Activated CD8-positive, alpha-beta memory T cell treated with anti-CD3 and anti-CD28 coated beads for 48 hours (primary cell): ENCODE measurements at places on chromosomes 4 and X.
A peak's percentile ranks its signal among the peaks of the same experiment; 100 is the strongest.

DNA sequence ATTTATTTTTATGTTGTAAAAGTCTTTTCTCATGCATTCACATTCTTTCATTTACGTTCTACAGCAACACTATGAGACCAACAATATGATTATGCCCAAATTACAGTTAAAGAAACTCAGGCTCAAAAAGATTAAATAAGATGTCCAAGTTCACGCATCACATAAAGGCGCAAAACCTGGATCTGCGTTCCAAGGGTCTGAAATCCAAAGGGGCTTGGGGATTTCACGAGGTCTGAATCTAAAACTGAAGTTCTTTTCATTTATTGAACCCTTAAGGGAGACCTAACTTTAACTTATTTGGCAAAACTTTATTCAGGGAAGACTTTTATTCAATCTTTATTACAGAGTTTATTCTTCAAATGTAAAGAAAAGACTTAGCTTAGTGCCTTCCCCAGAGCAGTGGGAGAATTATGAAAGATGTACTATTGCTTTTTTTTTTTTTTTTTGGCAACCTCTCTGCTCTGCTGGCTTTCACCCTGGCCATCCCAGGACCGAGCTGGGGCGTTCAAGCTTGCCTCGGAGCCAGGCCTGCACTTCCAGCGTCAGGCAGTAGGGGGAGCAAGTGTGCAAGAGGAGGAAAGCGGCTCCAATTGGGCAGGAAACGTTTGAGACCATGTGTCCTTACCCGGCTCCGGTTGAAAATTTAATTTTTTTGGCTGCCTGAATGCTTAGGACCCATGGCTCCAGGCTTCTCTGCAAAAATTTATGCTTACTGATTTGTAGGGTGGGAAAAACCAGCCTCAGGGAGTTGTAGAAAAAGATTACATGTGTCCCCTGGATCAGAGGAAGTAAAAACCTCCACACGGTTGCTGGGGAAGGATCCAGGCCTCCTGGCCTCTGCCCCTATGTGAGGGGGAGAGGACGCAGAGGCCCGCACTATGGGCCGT is 344.3 kb upstream of the KLF3 start:
- DNase-seq: peak; percentile 99

DNA sequence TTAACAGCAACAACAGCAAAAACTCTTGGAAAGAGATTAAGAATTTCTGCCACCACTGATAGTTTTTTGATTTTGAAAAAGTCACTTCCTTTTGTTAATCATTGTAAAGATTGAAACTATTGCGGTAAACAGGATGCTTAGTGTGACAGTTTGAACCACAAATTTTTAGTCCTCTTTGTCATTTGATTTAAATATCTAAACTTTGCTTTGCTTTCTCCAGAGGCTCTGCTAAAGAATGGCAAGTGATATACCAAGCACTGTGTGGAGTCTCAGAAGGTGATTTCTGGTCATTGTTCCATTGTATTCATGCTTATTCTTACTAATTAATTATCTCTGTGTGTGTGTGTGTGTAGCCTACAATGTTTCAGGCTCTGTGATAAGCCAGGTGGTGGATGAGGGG is 155.6 kb downstream of the BMPR1B start:
- DNase-seq: no peak

GRCh38 chr4:16524911-16525554 is 298.8 kb upstream of the TAPT1 start:
- no peak for DNase-seq

GRCh38 chrX:136295380-136295779 is 5.4 kb upstream of the ADGRG4 start:
- no peak for DNase-seq

DNA sequence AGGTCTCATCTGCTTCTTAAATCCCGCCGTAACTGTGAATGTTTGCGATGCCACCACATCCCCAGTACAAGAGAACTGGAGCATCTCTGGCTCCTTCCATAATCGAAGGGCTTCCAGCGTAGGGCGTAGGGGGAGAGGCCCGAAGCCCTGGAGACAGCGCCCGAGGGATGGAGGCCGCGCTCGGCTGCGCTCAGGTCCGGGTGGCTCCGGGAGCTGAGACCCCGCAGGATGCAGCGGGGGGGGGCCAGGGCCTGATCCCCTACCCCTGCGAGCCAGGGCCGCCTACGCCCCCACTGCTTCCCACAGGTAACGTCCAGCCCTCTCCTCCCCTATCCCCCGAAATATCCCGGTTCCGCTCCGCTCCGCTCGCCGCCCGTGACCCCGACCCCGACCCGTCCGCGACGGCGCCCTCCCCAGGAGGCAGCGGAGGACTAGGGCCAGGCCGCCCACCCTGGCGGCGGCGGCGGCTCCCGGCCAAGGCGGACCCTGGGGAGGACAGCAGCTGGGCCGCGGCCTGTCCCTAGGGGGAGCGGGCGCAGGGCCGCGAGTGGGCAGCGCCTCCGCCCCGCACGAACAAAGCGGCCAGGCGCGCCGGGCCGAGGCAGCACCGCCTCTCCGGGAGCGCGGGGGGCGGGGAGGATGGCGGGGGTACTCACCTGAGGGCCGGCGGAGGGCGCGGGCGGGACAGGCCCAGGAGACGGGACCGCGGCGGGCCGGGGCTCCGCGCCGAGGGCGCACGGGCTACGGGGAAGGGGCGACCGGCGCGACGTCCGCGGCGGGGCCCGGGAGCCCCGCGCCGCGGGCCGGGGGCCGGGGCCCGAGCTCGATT is 723 bp downstream of the WDFY3 start:
- no peak for DNase-seq

GRCh38 chr4:72118017-72118416 is 86.2 kb downstream of the NPFFR2 start:
- no peak for DNase-seq

DNA sequence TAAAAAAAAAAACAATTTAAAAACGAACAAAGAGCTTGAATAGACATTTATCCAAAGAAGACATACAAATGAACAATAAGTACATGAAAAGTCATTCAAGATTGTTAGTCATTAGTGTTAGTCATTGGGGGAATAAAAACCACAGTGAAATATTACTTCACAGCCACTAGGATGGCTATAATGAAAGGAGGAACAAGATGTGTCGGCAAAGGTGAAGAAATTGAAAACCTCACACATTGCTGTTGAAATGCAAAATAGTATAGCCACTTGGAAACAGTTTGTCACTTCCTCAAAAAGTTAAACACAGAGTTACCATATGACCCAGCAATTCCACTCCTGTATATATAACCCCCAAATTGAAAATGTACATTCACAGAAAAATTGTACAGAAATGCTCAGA is 45.2 kb upstream of the SLC39A8 start:
- DNase-seq: no peak

DNA sequence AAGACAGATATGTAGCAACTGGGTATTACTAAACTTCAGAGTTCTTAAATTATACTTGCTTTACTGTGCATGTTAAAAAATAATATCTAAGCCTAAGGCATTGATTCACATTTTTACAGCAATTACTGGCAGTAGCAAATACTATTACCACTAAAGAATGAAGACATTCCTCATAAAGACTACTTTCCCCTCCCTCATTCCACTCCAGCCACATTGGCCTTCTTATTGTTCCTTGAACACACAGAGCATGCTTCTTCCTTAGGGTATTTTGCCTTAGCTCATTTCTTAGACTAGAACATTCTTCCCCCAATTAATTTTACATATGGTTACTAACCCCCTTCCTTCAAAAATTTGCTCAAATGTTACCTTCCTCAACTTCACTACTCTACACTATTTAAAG is 717.0 kb downstream of the CCSER1 start:
- DNase-seq: no peak

GRCh38 chr4:182801636-182802035 is 115.5 kb downstream of the DCTD start:
- DNase-seq: no peak

DNA sequence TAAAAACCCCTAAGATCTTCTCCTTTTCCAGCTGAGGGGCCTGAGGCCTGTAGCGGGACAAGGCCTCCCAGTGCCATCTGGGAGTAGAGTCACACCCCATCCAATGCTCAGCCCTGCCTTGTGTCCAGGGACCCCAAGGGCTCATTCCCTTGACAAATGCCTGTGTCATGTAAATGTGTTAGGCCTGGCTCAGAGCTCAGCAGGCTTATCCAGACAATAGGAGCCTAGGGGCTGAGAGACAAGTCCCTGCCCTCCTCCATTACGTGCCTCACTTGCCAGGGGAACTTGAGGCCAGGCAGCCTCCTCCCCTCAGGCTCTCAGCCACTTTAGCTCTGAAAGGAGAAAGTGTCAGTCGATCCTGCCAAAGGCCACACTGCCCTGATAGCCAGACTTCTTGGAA is 166.8 kb upstream of the MAMLD1 start:
- no peak for DNase-seq

DNA sequence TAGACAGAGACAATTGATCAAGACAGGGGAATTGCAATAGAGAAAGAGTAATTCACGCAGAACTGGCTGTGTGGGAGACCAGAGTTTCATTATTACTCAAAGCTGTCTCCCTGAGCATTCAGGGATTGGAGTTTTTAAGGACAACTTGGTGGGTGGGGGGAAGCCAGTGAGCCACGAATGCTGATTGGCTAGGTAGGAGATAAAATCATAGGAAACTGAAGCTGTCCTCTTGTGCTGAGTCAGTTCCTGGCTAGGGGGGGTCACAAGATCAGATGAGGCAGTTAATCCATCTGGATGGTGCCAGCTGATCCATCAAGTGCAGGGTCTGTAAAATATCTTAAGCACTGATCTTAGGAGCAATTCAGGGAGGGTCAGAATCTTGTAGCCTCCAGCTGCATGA is 358.6 kb downstream of the GPM6A start:
- DNase-seq: no peak

DNA sequence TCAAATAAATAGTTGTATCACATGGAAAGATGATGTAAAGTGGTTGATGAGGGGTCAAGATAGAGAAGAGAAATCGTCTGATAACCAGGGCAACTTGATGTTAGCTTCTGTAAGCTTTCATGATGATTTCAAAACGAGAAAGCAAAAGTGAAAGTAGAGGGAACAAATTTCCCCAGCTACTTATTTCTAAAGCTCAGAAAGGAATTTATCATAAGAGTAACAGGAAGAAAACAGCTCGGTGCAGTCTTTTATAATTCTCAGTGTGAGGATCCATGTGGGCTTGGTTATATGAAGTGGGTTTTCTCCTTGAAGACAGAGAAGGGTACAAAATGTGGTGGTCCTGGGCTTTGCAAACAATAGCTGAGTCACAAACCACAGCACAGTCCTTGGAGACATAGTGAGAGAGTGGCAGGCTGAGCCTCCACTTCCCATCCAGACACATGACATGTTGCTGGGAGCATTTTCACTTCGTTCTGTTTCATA is 32.1 kb upstream of the GLRA2 start:
- no peak for DNase-seq

DNA sequence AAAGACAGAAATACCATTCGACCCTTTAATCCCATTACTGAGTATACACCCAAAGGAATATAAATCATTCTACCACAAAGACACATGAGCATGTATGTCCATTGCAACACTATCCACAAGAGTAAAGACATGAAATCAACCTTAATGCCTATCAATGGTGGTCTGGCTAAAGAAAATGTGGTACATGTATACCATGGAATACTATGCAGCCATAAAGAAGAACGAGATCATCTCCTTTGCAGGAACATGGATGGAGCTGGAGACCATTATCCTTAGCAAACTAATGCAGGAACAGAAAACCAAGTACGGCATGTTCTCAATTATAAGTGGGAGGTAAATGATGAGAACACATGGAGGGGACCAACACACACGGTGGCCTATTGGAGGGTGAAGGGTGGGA is 7.9 kb downstream of the SCLT1 start:
- no peak for DNase-seq

DNA sequence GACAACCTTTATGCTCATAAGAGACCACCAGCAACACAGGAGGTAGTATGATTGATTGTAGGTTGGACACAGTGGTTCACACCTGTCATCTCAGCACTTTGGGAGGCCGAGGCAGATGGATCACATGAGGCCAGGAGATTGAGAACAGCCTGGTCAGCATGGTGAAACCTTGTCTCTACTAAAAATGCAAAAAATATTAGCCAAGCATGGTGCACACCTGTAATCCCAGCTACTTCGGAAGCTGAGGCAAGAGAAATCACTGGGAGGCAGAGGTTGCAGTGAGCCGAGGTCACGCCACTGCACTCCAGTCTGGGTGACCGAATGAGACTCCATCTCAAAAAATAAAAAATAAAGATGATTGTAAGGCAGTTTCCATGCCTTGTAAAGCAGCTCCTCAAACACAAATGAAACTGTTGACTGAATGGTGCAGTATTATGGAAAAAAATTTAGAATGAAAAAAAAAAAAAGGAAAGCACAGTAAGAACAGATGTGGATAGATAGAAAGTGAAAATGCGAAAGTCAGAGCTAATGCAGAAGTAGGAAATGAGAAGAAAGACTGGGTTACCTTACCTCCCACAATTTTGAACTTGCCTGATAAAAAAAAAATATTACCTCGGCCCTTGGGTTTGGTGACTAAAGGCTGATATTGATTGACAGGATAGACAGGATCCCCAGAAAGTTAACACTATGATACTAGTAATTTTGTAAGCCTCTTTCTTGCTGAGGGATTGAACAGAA is 249.2 kb upstream of the TRAM1L1 start:
- DNase-seq: no peak

DNA sequence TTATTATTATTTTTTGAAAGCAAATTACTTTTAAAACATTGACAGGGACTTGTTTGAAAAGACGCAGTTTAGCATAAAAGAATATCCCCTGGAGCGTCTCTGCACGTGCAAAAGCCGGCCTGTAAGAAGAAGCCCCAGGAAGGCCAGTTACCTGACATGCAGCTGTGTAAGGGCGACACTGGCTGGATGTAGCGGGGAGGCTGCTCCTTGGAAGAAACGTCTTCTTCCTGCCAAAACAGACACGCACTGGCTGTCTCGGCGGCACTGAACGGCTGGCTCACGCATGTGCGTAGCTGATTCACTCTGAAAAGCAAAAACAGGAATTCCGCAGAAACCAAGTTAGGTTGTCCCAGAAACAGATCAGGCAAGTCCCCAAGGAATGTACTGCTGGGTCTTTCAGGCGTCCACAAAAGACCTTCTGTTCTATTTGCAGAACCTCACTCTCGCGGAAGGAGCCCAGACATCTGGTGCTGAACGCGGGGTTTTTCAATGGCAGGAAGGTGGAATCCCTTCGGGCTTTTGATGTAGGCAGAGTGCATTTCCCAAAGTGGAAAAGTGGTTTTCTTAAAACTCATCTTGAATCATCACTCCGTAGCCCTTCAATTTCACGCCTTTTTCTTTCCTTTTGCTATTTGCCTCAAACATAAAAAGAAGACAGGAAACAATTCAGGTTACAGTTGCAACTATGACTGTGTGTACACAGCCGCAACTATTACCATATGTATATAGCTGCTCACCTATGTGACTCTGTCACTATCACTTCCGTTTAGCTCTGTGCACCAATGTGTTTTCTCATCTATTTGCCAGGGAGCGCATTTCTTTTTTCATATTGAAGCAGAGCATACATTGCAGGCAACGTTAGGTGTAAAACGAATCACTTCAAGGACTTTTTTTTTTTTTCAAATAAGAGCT is 38.1 kb upstream of the ARSH start:
- no peak for DNase-seq

GRCh38 chrX:54530357-54530900 is 410 bp downstream of the GNL3L start:
- DNase-seq: no peak

DNA sequence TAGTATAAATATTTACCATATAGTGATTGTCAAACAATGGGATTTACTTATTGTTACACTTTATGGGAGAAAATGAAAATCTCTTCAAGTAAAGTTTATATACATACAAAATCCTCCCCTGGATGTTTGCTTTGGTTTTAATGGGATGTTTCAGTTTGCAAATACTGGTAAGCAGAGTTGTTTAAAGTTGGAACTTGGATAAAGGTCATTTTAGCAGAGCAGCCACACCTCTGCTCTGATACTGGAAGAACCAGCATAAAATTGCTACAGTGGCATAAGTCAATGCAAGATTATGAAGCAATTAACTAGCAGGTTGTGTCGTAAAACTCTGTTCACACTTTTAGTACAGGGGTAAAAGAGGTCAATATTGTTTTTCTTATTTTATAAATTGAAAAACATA is 101.2 kb downstream of the TRAPPC11 start:
- DNase-seq: no peak
